Activated naive CD4-positive, alpha-beta T cell treated with anti-CD3 and anti-CD28 coated beads, Interleukin-2, amount 50 U/mL, for 72 hours (primary cell): ENCODE measurements at places on chromosomes 2 and 18. TPM values are rescaled to one million over a fixed set of nuclear protein-coding genes. Genes with fewer than 3 reads are reported as not detected.

SMPD4 gene
- 80.4 TPM for total RNA-seq

RAB3GAP1 gene
- 18.8 TPM for total RNA-seq

POLR1B gene
- 30.0 TPM for total RNA-seq

UPP2 gene
- not detected for total RNA-seq

PLB1 gene
- 0.89 TPM for total RNA-seq
